GM12878 (cell line): ENCODE measurements at places on chromosomes 2 and 18.

DNA sequence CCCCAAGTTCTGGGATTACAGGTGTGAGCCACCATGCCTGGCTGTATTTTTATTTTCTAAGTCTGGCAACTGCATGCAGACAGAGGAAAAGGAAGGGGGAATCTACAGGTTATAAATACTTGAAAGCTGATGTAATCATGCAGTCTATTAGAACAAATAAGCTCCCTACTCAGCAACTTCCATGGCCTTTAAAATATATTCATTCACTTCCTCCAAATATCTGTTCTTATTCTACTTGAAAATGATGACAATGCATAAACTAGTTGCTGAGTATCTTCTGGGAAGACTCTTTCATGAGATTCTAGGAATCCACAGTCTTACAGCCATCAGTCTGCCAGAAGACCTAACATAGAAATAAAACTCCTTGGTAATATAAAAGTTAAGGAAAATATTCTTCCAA lies 66.9 kb upstream of the NCKAP5 start:
- DNase-seq: no peak

- DNase-seq: no peak
These were observed 48.0 kb downstream of the LANCL1 start for GRCh38 chr2:210428393-210429179.

GRCh38 chr2:16007167-16007934 lies 67.0 kb downstream of the MYCN start:
- no peak for DNase-seq

GRCh38 chr2:233922471-233922870 lies 5.3 kb downstream of the TRPM8 start:
- DNase-seq: no peak

DNA sequence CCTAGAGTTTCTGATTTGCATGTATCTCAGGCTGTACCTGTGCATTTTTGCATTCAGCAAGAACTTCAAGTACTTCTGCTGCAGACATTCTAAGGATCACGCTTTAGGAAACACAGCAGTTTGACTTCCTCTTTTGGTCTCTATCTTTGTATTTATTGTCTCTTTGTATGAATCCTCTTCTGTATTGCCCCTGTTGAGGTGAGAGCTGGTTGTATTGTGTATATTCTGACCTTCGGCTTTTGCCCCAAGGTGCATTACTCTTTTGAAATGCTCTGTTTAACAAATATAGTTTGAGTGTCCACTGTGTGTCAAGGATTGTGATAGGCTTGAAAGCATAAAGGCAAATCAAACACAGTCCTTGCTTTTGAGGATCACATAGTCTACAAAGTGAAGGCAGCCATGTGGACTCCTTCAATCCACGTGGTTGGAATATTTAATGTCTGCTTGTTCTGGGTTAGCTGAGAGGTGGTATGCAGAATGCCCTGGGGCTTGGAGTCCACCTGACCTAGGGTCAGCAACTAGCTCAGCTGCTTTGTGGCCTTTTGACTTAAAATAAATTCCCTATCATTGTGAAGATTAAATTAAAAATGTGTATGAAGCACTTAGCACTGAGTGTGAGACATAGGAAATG lies 108.1 kb downstream of the LYPD6 start:
- no peak for DNase-seq

- DNase-seq: no peak
These were observed 4.5 kb downstream of the FKBP7 start for GRCh38 chr2:178473931-178474330.

- no peak for DNase-seq
These were observed 742.4 kb downstream of the SATB2 start for GRCh38 chr2:198715302-198715835.

DNA sequence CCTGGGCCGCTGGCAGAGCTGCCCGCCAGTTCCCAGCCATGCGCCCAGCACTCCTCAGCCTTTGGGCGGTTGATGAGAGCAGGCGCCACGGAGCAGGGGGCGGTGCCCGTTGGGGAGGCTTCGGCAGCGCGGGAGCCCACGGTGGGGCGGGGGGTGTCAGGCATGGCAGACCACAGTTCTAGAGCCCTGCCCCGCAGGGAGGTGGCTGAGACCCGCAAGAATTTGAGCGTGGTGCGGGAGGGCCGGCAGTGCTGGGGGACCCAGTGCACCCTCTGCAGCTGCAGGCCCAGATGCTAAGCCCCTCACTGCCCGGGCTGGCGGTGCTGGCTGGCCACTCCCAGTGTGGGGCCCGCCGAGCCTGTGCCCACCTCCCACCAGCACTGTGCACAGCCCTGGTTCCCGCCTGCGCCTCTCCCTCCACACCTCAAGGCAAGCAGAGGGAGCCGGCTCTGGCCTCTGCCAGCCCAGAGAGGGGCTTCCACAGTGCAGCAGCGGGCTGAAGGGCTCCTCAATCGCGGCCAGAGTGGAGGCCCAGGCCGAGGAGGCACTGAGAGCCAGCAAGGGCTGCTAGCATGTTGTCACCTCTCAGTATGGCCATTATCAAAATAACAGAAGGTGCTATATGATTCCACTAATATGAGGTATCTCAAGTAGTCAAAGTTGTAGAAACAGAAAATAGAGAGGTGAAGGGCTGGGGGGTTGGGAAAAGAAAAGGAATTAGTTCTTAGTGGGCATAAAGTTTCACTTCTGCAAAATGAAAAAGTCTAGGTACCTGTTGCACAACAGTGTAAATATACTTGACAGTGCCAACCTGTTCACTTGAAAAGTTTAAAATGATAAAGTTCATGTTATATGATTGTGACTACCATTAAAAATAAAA lies 72.3 kb downstream of the SH3YL1 start:
- no peak for DNase-seq

- peak; percentile 25 for DNase-seq
These were observed 42.8 kb upstream of the LDLRAD4 start for GRCh38 chr18:13175754-13176210.

GRCh38 chr2:103363639-103364038 lies 601.8 kb downstream of the TMEM182 start:
- DNase-seq: no peak

- no peak for DNase-seq
These were observed 86.8 kb upstream of the TFPI start for GRCh38 chr2:187640926-187641510.

GRCh38 chr2:29304399-29305060 lies 189.3 kb downstream of the CLIP4 start:
- no peak for DNase-seq

DNA sequence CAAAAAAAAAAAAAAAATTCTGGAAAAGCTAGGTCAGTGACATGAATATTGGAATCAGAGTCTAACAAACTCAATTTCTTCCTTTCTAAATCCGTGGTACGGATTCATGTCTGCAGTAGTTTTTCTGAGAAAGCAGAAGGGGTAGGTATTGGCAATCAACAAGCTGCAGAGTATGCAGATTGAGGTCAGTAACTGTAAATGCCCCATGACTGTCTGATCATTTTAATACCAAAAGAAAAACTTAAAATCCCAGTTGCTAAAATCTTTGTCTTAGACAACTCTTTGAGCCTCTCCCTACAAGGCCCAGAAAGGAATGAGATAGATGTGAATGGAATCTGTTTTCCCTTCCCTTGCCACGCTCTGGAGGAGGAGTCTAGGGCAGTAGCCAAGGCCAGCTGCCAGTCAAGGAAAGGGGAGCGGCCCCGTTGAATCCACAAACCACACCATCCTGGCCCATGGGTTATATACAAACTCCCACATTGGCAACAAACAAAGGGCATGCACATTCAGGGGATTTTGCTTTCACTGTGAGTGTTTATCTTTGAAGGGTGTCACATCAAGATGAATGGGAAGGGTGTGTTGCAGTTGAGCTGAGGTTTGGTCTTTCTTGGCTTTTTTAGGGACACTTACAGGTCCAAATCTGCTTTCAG lies 6.1 kb upstream of the CASP8 start:
- no peak for DNase-seq

GRCh38 chr2:69833752-69834151 lies 4.3 kb downstream of the GMCL1 start:
- DNase-seq: no peak
